ENCODE measurements at places on chromosomes 6 and 20. TPM values are rescaled to one million over a fixed set of nuclear protein-coding genes. Genes with fewer than 3 reads are reported as not detected.

DNA sequence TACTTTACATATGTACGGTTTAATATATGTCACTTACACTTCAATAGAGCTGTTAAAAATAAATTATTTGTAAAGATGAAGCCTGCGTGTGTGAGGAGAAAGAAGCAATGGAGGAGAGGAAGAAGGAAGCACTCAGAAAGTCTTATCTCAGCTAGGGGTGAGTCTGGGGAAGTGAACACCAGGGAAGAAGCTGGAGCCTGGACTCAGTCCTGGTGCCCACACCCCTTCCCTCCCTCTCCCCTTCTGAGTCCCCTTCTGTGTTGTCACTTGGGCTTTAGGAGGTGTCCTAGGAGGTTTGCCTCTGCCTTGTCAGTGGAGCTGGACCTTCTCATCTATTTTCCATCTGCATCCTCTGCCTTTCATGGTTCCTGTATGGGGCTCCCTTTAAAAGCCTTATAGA lies 1.9 kb downstream of the SIRPB2 start:
- H3K4me3 ChIP-seq = no peak overlapping the region
- no peaks in the 10 kb centered on the region for H3K36me3 ChIP-seq
- no peak overlapping the region for H3K27ac ChIP-seq
- no peaks in the 10 kb centered on the region for H3K27me3 ChIP-seq
- no peak for DNase-seq
- peaks cover 31% of the 10 kb centered on the region for H3K4me1 ChIP-seq

DNA sequence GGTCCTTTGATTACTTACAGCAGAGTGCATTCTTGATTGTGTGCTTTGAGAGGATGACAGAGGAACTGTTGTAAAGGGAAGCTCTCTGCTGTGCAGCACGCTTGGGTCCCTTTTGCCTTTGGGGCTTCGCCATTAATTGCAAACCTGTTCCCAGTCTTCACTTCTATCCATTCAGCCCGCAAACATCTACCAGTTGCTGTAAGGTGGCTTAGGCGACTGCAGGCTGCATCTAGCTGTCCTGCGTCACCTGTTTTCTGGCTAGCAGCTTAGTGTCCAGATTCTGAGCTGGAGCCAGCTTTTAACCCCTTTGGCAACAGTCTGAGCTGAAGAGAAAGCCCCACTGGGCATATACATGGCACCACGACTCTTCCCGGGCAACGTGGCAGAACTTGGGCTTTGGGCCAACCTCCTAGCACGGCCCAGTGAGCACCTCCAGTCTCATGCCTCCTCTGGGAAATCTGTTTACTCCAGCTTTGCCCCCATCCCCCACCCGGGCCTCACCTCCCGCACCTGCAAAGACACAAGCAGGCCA lies 2.5 kb upstream of the FASTKD5 start:
- peaks cover 14% of the 10 kb centered on the region for H3K4me1 ChIP-seq
- H3K36me3 ChIP-seq = no peaks in the 10 kb centered on the region

DNA sequence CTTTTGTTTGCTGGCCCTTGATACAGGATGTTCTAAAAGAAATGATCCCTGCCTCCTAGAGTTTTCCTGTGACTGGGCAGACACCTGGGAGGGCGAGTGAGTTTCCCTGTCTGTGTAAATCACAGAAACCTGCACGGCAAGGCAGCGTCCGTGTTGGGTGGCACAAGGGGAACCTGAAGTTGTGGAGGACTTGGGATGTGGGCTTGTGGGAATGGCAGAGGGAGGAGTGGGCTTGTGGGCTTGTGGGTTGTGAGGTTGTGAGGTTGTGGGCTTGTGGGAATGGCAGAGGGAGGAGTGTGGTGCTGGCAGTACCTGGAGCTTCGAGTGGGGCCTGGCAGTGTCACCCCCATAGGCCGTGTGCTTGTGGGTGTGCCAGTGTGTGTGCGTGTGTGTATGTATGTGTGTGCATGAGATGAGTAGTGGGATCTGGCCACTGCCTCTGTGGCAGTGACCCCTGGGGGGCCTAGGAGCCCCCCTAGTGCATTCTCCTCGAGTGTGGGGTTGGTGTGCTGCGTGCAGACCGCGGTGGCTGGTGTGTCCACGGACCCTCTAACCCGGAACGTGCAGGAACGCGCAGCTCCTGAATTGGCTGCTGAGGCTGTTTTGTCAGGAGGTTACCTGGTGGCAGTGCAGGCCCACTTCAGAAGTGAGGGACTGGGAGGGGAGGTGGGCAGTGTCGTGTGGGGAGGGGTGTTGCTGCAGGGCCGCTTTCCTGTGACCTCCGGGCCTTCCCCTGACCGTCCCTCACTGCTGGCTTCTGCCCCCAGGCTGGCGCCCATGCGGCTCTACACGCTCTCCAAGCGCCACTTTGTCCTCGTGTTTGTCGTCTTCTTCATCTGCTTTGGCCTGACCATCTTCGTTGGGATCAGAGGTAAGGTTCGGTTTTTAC lies 13.0 kb downstream of the TMEM181 start:
- no peaks in the 10 kb centered on the region for H3K27me3 ChIP-seq
- no peak overlapping the region for H3K4me3 ChIP-seq
- no peaks in the 10 kb centered on the region for H3K36me3 ChIP-seq
- no peak overlapping the region for H3K27ac ChIP-seq
- no peak for DNase-seq

DNA sequence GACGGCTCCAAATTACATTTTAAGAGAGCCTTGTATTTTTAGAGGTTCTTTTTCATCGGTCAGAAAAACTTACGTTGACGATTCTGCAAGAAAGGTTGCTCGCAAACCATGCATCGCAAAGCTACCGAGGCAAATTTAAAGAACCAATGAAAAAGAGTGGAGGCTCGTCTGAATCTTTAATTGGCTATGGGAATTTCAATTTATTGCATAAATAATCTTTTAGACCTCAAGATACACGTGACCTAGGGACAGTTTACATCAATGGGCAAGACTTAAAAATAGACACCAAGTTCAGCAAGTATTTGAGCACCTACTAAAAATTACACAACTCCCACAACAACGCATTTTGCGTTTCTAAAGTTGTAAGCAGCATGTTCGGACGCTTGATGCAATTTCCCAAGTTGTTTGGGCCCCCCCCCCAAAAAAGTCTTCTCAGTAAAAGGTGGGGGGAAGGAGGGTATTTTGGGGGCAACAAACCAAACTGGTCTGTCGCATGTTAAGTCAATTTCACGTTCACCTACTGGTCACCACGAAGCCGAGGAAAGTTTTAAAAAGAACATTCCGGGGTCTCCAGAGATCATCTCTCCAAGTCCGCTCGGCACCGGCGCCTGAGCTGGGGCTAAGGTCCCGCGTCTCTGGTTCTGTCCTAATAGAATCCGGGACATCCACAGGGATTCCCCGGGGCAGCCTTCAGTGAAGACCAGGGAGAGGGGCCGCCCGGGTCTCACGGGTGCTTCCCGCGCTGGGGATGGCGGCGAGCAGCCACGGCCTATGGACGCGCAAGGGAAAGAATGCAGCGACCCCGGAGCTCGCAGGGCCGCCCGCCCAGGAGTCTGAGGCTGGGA lies 851 bp downstream of the SNX5 start:
- peak overlapping the region; percentile 76 for H3K4me3 ChIP-seq
- no peaks in the 10 kb centered on the region for H3K36me3 ChIP-seq
- H3K27me3 ChIP-seq = no peaks in the 10 kb centered on the region
- peak overlapping the region; percentile 92 for H3K27ac ChIP-seq

DNA sequence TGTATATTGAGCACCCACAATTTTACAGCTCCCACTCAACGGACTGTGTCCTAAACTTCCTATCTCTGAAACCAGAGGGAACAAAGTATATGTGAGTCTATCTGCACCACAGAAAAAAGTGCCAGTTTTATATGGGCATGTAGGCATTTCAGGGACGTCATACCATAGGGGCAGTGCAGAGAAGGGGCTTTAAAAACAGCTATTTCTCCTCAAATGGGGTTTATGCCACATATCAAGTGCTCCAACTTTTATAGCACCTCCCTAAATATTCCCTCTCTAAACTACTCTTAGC lies 28.9 kb upstream of the ASF1A start:
- H3K4me1 ChIP-seq = peaks cover 2% of the 10 kb centered on the region
- H3K4me3 ChIP-seq = no peak overlapping the region
- H3K27ac ChIP-seq = no peak overlapping the region
- no peaks in the 10 kb centered on the region for H3K36me3 ChIP-seq
- H3K27me3 ChIP-seq = no peaks in the 10 kb centered on the region

The CENPQ gene
- total RNA-seq = 8.2 TPM
